ENCODE measurements at places on chromosomes 13 and 19. TPM values are rescaled to one million over a fixed set of nuclear protein-coding genes. Genes with fewer than 3 reads are reported as not detected.

- peak; percentile 30 for DNase-seq
- no peaks in the 10 kb centered on the region for H3K4me1 ChIP-seq
- peaks cover 46% of the 10 kb centered on the region for H3K27me3 ChIP-seq
- no peak overlapping the region for H3K27ac ChIP-seq
- H3K36me3 ChIP-seq: no peaks in the 10 kb centered on the region
These were observed 109.8 kb downstream of the CACNA1A start for GRCh38 chr19:13396250-13397080.

Gene ZNF285
- 14.3 TPM for total RNA-seq

DNA sequence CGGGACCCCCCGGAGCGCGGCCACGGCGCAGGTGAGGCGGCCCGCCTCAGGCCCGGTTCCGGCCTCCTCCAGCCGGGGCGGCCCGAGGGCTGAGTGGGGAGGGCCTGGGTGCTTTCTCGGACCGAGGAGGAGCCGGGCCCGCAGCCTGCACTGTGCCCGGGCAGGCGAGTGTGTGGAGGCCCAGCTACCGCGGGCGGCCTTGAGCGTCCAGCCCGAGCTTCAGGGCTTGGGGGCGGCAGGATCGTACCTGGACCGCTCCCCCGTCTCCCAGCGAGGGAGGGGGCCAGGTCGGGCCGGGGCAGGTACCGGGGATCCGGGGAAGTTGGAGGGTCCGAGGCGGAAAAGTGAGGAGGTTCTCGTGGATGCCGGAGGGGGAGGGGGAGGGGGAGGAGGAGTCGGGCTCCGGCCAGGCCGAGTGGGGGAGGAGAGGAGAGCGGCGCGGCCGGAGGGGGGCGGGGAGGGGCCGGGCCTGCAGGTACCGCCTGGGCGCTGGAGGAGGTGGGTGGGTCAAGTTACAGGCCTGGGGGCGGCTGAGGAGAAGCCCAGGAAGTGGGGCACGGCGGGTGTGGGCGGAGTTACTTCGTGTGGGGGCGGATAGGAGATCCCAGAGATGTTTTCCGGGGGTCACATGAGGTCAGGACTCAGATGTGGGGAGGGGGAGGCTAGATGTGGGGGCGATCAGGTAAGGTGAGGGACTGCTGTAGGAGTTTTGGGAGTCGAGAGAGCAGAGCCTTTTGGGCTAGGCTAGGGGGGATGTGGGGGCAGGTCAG, 545 bp downstream of the NACC1 start:
- peak overlapping the region; percentile 77 for H3K4me3 ChIP-seq
- peaks cover 22% of the 10 kb centered on the region for H3K4me1 ChIP-seq
- H3K36me3 ChIP-seq: peaks cover 2% of the 10 kb centered on the region

DNA sequence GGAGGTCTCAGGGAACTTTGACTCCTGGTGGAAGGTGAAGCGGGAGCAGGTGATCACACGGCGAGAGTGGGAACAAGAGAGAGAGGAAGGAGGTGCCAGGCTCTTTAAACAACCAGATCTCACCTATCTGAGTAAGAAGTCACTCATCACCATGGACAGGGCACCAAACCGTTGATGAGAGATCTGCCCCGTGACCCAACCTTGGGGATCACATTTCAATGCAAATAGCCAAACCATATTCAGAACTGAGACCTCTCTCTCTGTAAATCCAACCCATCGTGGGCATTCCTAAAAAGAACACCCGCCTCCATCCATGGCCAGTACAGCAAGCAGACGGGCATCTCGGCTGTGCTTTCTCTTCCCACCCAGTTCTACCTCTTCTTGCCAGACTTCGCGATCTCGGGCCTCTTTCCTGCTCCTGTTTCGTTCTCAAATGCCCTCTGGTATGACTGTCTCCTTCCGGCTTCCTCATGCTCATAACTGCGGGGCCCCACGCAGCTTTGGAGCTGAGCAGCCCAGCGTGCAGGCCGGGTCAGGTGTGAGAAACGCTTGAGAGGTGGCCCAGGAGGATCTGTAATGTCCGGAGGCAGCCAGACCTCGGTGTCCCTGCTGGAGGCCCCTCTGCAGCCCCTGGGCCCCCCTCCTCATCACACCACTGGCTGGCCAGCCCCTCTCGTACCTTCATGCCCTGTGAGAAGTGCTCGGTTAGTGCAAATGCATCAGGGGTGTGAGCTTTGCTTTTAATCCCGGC, 97.0 kb upstream of the GPR183 start:
- no peaks in the 10 kb centered on the region for H3K4me1 ChIP-seq
- H3K36me3 ChIP-seq: no peaks in the 10 kb centered on the region
- H3K27ac ChIP-seq: no peak overlapping the region

DNA sequence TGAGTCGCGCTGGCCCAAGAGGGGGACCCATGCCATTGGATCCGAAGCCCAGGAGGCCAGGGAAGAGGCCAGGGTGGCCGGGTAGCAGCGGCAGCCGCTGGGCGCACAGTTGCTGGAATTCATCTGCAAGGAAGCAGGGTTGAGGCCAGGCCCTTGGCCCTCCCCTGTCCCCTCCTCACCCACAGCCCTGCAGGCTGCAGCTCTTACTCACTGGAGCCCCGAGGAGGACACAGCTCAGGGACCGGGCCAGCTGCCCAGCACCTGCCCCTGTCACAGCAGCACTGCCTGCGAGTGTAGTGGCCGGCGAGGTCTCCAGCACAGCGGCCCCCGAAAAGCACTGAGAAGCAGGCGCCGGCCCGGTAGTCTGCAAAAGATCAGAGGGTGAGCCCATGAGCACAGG, 11.2 kb downstream of the FBN3 start:
- H3K27me3 ChIP-seq: no peaks in the 10 kb centered on the region
- no peaks in the 10 kb centered on the region for H3K4me1 ChIP-seq
- no peak overlapping the region for H3K4me3 ChIP-seq
- H3K27ac ChIP-seq: no peak overlapping the region
- DNase-seq: no peak

DNA sequence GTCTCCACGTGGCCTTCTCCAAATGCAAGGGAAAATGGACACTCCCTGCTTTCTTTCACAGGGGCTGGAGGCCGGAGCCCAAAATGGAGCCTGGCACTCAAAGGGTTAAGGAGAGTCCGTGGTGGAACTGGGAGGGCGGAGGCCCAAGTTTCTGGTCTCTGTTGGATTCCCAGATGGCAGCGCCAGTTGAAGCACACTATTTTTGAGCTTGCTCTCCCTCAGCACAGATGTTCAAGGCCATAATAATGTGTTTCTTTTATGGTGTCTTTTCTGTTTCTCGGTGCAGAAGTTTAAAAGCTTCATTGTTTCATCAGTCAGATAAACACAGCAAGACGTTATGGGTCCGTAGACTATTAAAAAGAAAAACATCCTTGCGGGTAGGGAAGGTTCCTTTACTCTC, 67.6 kb downstream of the TNFRSF19 start:
- H3K27me3 ChIP-seq: peaks cover 38% of the 10 kb centered on the region
- H3K4me3 ChIP-seq: no peak overlapping the region
- no peak overlapping the region for H3K27ac ChIP-seq
